ENCODE measurements at places on chromosomes 12 and 14.
A peak's percentile ranks its signal among the peaks of the same experiment; 100 is the strongest.

DNA sequence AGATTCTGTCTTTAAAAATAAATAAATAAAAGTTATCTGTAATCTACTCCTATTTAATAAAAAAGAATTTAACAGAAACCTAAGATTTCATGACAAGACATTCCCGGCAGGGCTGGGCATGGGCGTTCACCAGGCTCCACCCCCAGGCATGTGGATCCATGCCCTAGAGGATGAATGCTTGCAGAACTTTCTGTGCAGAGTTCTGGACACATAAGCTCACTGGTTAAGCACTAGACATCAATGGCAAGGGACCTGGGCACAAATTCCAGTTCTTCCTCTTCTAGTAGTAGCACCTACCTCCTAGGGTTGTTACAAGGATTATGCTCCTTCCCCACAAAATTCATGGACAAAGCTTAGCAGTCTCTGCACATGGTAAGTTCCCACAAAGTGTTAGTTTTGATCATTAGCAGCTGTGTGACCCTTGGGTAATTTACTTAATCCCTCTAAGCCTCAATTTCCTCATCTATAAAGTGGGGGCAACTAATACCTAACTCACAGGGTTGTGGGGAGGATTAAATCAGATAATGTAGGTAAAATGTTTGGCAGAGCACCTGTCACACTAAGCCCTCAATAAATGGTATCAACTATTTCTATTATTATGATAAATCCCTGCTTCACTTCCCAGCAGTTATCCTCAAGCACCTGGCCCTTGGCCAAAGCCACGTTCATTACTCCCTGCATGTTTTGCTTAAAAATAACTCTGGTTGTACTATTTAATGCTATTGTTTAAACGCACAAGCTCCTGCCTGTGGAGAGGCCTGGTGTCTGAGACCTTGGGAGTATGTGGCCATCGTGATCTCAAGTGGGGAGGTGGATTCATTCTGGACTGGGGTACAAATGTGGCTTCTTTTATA lies 9.8 kb downstream of the GALNT6 start:
- DNase-seq = peak; percentile 8

- no peak for DNase-seq
Observed at GRCh38 chr14:44847526-44848309, 114.0 kb downstream of the KLHL28 start.

DNA sequence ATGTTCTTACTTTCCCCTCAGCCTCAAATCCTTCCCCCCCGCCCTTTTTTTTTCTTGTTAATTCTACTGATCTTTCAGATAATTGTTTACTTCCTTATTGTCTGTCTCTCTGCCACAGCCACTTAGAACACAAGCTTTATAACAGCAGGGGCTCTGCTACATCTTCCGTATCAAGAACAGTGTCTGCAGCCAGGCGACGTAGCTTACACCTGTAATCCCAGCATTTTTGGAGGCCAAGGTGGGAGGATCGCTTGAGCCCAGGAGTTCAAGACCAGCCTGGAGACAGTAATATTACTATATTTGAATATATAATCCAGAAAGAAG lies 5.4 kb downstream of the SOS2 start:
- DNase-seq = no peak

DNA sequence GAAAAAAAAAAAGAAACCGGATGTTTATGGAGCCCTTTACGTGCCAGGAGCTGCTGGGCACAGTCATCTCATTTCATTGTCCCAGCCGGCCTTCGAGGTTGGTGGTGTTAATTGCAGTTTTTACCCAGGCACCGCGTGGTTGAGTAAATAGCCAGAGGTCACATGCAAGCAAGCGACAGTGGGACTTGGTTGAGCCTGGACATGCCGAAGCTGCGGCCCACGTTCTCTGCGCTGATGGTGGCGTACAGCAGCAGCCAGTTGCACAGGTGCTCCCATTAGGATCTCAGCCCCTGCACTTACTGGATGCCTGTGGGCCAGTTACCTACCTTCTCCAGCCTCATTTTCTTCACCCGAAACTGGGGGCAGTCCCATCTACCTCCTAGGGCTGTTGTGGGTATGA lies 54.0 kb downstream of the TSPAN9 start:
- DNase-seq = no peak

- peak; percentile 28 for DNase-seq
Observed at GRCh38 chr12:19223018-19223417, 93.5 kb downstream of the PLEKHA5 start.

DNA sequence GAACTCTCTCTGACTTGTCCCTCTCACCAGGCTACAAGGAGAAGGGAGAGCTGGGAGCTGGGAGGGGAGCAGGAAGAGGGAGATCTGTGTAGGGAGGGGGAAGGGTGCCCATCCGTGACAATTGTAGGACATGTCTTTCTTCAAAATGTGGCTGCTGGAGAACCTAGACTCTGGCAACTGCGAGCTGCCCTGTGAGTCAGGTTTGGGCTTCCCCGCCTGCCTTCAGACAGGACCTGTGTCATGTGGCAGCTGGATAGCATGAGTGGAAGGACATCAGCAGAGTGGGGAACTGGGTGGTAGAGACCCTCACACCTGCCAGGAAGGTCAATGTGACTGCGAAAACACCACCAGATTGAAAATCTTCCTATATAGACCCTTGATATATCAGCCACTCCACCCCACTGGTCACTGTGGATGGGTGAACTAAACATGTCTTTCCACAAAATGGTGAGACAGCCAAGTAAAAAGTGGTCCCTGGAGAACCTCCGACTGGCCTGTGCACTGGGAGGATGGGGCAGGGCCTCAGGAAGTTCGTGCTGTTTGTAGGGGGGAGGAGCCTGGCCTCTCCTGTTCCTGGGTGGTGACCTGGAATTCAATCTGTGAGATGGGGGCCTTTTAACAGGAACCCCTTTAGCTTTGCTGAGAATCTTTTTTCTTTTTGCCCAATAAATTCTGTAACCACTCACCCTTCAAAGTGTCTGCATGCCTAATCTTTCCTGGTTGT lies 62.2 kb upstream of the CAPRIN2 start:
- no peak for DNase-seq

GRCh38 chr12:65986047-65986446 lies 144.5 kb downstream of the LLPH start:
- DNase-seq = no peak

DNA sequence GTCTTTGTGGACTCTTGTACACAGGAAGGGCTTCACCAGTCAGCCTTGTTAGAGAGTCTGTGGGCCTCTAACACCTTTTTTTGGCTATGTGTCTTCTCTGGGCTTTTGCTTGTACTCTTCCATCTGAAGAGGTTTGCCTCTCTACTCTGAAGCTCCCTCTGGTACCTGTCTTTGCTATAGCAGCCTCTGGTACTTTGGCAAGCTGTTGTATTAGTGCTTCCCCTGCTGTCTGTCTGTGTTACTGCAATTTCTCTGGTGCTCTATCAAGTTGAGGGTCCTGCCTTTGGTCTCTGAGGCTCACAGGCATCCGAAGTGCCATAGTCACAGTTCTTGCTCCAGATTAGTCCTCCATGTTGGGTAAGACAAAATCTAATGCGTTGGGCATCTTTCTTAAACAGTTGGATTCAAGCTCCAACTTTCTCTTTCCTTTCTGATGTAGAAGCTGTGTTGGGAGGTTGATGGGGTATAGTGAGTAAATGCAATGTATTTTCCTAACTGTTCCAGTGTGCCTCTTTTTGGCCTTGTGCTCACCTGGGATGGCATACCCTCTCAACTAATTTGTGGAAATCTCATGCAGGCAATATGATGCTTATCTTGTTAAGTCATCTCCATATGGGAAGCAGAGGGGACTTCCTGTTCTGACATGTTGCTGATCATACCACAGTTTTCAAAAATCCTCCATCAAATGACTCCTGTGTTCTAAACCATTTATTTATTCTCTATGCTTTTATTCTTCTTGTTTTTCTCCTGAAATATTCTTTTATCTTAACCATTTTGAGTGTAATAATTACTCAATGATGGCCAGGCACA lies 88.8 kb downstream of the ATF7IP start:
- peak; percentile 40 for DNase-seq

DNA sequence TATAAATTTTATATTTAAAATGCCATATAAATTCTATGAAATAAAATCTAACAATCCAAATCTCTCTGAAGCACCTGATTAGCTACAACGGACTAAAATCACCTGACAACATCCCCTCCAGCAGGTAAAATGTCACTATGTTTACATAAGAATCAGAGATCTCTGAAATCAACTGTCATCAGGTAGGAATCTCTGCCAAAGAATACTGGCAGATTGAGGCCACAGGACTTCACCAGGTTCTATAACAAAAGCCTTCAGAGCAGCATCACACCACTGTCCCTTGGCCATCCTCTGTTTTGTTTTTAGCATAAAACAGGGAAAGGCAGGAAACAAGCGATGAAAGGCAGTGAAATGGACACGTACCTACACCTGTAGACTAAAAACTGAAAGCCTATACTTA lies 22.1 kb downstream of the FGD6 start:
- DNase-seq = no peak

GRCh38 chr12:105850103-105850968 lies 288.4 kb downstream of the NUAK1 start:
- DNase-seq = no peak

DNA sequence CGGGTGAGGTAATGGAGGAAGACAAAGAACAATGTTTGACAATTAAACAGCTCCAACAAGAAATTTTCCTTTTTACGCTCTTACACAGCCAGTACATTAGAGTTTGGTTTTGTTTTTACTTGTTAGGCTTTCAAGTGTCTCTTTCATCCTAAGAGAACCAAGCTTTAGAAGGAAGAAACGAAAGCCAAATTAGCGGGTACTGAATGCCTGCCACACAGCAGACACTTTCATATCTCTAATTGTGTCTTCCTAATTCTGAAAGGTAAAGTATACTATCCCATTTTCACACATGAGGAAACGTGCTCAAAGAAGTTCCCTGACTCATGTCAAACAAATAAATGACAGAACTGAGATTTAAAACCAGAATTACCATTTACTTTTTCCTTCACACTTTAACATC lies 65.0 kb downstream of the CDK17 start:
- DNase-seq = no peak

GRCh38 chr14:89618330-89618708 lies 201.3 kb upstream of the FOXN3 start:
- DNase-seq = peak; percentile 6

DNA sequence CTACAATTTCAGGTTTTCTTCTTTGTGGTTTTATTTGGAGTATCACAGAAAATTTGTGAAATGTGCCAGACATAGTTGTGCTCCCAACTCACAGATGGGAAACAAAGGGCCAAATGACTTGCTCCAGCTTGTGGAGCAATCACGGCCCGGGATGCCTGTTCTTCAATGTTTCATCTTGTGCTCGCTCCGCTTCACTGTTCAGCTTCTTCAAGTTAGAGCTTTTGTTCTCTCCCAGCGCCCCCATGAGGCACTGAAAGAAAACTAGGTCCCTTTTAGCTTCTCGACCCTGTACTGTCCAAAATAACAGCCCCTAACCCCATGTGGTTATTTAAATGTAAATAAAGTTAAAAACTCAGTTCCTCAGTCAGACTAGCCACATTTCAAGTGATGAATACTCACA lies 187.9 kb upstream of the STXBP6 start:
- DNase-seq = peak; percentile 38

DNA sequence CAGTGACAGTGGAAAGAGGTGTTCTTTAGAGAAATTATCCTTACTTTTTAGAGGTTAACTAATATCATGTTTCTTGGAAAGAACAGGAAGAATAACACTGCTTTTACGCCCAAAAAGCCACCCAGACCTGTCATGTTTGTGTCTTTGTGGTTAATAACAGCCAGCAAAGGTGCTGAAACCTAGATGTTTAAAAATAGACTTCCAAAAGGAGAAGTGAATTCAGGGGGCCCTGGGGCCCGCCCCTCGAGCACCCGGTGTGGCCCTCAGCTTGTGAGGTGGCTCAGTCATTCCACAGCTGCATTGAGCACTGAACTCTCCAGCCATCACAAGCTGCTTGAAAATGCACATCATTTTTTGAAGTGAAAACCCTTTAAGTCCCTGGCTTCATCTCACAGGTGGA lies 20.8 kb upstream of the AMN start:
- DNase-seq = no peak

GRCh38 chr12:2645460-2645859 lies 149.3 kb upstream of the FKBP4 start:
- DNase-seq = no peak

GRCh38 chr12:108845696-108846095 lies 11.7 kb downstream of the SSH1 start:
- DNase-seq = no peak

DNA sequence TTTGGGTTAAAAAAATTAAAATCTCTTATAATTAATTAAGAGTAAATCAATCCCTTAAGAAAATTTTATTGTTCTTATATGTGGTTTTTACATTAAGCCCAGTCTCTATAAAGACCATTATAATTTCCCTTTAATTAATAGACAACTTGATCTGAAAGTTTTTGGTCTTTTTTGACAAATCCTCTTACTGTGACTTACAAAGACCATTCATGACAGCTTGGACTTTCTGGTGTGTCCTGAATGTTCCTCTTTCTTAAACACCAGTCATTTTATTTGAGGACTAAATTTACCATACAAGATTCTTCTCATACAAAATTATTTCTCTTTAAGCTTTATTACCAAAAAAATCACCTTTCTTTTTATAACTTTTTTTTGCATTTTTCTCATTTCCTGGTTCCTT lies 368.3 kb downstream of the ADGRD1 start:
- DNase-seq = no peak

DNA sequence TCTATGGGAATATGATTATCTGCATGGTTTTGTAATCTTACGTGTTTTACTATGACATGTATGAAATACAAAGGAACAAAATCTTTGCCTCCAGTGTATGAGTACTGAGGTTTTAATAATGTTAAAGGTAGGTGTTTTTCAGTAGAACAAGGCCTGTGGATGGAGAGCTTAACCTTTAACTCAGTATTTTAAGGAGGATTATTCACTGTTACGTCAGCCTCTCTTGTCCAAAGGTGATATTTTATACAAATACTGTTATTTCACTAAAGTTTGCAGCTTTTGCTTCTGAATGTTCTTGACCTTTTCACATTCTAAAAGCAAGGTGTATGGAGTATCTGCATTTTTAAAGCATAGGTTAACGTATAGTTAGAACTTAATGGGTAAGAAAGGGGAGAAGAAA lies 195.3 kb downstream of the ERC1 start:
- DNase-seq = no peak

DNA sequence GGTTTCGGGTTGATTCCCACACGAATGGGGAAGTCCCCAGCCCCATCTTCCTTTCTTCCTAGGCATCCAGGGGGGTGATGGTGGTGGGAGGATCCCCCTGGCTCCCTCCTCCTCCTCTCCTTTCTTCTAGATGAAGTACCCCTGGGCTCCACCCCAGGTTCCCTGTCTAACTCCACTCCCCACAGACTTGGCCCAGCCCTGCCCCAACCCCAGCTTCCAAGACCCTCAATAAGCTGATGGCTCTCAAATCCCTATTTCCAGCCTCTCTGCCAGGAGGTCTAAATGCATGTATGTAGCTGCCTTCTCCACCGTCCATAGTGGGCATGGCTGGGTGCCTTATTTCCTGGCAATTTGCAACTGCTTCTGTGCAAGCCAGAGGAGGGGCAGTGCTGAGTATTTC lies 383.7 kb downstream of the BCL11B start:
- DNase-seq = no peak

DNA sequence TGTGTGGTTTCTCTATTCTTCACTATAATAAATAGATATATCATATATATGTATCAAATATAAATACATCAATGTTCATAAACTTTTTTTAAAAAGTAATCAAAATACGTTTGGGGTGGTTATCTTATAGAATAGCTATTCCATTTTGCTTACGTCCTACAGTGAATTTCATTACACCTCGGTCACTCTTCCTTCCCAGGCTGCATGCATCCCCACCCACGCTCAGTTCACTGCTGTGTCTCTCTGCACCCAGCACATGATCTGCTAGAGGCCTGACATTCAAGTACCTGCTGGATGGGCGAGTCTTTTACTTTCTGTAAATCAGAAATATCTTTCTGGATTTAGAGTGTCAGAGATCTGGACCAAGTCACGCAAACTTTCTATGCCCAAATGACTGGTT lies 3.6 kb downstream of the STX2 start:
- DNase-seq = no peak
